ENCODE measurements at places on chromosomes 13 and 19.
A peak's percentile ranks its signal among the peaks of the same experiment; 100 is the strongest.

DNA sequence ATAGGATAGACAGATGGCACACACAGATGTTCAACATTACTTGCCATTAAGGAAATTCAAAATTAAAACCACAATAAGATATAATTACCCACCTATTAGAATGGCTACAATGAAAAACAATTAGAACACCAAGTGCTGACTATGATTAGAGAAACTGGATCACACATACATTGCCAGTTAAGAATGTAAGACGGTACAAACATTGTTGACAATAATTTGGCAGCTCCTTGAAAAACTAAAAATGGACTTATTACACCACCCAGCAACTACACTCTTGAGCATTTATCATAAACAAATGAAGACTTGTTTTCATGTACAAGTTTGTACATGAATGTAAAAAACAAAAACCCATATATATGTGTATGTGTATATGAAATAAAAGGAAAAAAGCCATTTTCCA lies 13.7 kb downstream of the ZNF461 start:
- no peak for DNase-seq

DNA sequence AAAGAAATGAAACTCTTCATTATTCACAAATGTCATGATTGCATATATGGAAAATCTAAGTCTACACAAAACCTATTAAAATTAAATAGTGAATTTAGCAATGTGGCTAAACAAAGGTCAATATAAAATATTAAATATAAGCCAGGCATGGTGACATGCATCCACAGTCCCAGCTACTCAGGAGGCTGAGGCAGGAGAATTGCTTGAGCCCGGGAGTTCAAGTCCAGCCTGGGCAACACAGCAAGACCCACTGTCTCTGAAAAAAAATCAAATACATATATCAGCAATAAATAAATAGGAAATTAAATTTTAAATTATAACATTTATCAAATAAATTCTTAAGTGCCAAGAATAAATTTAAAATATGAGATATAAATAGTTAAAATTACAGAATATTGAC lies 11.9 kb downstream of the PSMC4 start:
- no peak for DNase-seq

DNA sequence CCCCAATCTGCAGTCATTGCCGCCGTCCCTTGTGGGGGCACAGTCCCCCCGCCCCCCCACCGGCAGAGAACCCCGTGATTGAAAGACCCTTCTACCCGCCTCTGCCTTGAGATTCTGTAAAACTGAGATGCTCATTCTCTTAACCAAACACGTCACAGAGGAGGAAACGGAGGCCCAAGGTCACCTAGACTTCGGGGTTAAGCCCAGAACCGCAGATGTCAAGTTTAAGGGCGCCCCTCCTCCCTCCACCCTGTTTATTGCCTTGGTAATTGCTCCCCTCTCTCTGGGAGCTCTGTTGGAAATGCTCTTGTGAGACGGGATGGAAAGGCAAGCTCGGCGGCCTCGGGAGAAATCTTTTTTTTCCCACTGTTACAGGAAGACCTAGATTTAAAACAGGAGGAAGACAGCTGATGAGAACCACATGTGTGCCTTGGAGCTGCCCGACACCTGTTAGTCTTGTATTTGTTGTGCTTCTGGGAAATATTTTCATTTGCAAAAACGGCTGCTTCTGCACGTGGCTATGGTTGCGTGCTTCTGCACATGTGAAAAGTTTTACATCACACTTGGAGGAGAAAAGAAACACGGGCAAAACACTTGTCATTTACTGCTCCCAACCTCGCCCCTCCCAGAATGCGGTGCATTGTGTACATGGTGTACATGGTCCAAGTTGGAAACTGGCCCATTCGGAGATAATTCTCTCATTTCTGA lies 1.1 kb upstream of the MED26 start:
- no peak for DNase-seq

GRCh38 chr19:13466697-13467096 lies 39.6 kb downstream of the CACNA1A start:
- DNase-seq, result no peak

DNA sequence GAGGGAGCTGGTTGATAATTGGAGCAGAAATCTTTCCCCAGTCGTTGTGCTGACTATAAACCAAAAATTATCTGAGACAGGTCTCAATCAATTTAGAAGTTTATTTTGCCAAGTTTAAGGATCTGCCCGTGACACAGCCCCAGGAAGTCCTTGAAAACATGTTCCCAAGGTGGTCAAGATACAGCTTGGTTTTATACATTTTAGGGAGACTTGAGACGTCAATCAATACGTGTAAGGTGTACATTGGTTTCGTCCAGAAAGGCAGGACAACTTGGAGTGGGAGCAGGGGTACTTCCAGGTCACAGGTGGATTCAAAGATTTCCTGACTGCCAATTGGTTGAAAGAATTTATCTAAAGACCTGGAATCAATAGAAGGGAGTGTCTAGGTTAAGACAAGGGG lies 17.6 kb downstream of the CFAP97D2 start:
- DNase-seq, result no peak

DNA sequence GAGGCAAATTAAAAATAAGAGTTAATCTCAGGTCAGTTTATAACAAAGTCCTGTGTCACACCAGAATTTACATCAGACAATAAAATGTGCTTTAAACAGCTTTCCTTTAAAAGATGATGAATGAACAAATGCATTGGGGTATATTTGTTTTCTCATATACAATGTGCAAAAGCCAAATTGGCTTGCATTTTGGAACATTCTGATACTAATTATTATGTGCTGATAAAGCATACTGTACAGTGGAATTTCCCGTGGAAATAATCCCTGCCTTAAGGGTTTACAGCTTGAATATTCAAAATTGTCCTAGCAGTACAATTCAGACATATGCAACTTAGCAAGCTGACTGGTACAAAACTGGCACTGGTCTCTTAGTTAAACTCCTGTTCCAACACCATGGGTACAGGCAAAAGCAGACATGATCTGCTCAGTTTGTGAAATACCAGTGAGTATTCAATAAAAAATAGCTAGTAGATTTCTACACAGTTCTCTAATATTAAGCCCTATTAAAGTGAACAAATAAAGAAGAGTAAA lies 373.4 kb downstream of the SLITRK1 start:
- DNase-seq, result no peak

GRCh38 chr19:55146078-55146704 lies 2.8 kb downstream of the TNNT1 start:
- peak; percentile 59 for DNase-seq

GRCh38 chr13:44843403-44843802 lies 145.9 kb downstream of the NUFIP1 start:
- DNase-seq, result no peak

DNA sequence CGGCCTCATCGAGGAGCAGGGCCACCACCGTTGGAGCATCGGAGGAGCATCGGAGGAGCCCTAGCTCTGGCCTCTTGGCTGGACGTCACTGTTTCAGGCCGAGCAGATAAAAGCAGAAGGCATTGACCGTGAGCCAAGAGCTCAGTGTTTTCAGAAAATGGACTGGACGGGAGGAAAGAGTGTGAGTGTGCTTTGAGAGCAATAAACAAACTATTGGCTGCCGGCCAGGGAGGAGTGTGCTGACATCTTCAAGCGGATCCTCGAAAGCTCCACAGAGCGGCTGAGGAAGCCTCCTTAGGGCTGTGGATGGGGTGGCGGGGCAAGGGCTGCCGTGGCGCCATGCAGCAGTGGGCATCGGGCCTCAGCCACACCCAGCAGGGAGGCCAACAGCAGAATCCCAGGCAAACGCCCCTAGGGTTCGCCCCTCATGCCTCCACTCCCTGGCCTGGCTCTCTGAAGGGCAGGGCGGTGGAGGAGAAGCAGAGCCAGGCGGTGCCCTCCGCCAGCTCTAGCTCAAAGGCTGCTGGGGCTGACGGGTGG lies 41.8 kb downstream of the IRS2 start:
- DNase-seq, result no peak

GRCh38 chr13:43307921-43308433 lies 284.6 kb downstream of the DNAJC15 start:
- DNase-seq, result peak; percentile 57

- DNase-seq, result no peak
These were observed 6.5 kb upstream of the USF2 start for GRCh38 chr19:35262101-35262761.

- peak; percentile 98 for DNase-seq
These were observed 36.4 kb downstream of the FBN3 start for GRCh38 chr19:8113017-8113416.

GRCh38 chr19:2261438-2262172 lies 5.4 kb upstream of the JSRP1 start:
- DNase-seq, result no peak

GRCh38 chr13:99969919-99970650 lies 1.5 kb downstream of the ZIC5 start:
- DNase-seq, result peak; percentile 62

DNA sequence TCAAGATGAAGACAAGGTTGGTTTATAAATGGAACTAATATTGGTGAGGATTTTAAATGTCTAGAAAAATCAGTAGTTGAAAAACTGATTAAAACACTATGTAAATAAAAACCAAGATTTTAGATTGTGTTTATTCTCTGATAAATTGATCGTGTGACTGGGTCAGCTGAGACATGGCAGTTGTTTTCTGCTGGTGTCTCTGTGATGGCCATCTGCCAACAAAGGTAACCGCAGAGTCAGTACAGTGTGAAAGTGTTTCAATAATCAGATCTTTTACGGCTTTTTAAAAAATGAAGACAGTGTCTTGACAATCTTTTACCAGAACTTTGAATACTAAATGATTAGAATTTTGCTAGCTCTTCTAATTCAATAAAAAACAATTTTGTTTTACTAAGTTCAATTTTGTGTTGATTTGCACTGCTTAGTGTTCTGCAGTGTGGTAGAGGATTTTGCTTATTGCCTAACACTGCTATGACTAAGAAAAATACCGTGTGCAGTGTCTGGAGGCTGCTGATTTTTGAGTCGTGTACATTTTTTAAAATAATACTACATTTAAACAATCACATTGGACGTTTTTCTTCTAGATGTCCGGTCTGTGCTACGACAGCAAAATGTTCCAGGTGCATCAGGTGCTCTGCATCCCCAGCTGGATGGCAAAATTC lies 32.7 kb upstream of the GPR183 start:
- DNase-seq, result no peak

DNA sequence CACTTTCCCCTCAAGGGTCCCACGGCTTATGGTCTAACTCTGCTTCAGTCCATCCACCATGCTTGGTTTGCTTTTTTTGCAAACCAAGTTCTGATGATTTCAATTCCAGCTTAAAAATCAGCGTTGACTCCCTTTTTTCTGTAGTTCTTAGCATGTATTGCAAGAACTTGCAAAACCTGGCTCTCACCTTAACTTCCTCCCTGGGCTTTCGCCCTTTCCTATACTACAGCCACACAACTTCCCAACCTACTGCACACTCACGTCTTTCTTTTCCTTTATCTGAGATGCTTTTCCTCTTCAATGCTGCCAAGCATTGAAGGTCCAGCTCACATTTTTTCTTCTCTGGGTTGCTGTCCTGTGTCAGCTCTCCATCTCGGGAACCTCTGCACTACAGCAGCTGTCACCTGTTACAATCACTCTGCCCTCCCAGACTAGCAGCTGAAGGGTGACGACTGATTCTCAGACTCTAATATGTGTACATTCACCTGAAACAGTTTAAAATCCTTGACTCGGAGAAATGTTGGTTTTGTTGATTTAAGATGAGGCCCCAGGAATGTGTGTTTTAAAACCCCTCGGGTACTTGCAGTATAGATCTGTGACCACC lies 143.7 kb downstream of the FREM2 start:
- DNase-seq, result no peak

DNA sequence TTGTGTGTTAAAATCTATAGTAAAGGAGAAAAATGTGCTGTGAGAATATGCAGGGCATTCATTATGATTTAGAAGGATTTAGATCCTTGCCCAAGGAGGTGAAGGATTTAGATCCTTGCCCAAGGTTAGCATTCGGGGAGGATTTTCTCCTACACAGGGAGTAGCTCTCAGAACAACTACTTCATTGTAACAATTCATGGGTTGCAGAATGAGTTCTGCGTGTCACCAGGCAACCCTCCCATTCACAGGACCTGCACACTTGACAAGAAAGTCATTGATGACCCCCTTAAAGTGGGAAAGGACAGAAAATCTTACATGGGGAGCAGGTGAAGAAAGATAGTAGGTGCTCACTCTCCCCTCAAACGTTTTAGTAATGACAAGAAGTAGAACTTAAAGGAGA lies 167.1 kb upstream of the MAB21L1 start:
- no peak for DNase-seq

GRCh38 chr13:90535421-90535820 lies 812.1 kb upstream of the MIR17HG start:
- DNase-seq, result no peak

- no peak for DNase-seq
These were observed 12.1 kb downstream of the ADGRE5 start for GRCh38 chr19:14393329-14393728.
